ENCODE measurements at places on chromosomes 5 and 9.

- no peak for DNase-seq
Observed at GRCh38 chr9:134474055-134474370, 147.8 kb downstream of the RXRA start.

GRCh38 chr9:33687779-33688178, 107.6 kb upstream of the PRSS3 start:
- DNase-seq = no peak

- DNase-seq = no peak
Observed at GRCh38 chr9:133347515-133347984, 381 bp downstream of the MED22 start.

DNA sequence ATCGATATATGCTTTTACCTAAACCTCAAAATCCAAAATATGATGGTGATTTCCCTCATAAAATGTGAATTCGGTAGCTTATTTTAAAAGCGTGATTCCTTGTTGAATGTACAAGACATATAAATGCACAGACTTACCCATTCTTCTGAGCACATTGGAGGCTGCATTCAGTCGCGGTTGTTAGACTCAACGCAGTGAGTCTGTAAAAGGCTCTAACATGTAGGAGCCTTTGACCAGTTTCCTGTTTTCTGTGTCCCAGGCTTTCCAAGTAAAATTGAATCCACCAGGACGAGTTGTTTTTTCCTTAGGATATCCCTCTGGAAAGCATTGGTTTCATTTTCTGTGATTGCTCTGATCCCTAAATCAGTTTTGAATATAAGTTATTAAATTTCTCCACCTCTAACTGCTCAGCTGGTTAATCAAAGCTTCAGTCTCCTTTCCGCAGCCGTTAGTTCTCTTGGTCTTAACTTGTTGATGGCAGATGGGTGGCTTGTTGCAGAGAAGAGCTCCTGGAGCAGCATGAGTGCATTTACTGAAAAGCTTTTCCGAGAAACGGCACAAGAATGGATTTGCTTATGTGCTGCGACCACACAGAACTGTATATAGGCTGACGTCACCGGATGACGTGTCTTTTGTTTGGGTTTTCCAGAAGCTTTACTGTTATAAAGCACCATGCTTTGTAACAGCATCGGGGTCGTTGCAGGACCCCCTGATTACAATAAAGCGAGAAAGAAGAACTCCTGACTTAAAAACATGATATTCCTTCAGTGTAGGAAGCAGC, at the start of gene LRRTM2:
TSS of gene LRRTM2 (minus strand) at position 565 of the 781 bp plus-strand sequence. CDS start at position 141, 424 bp downstream.
- peak; percentile 56 for DNase-seq

GRCh38 chr5:124263680-124264491, 482.6 kb downstream of the ZNF608 start:
- no peak for DNase-seq

DNA sequence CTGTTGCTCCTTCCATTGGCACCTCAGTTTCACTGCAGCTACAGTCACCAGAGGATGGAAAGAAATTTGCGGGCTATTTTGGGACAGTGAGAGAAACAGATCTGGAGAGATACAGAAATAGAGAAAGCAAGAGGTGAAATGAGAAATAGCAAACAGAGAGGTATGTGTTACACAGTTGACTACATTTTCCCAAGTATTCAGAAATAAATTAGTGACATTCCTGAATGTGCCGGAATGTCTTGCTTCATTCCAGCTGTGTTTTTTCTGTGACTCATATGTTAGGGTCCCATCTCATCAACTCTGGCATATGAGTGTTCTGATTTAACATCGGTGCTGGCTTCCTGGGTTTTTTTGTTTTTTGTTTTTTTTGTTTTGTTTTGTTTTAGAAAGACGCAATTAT, 63.8 kb upstream of the ZNF462 start:
- peak; percentile 92 for DNase-seq

GRCh38 chr5:135458921-135459331, 6.8 kb upstream of the TIFAB start:
- DNase-seq = no peak

GRCh38 chr9:111658943-111659342, 2.5 kb upstream of the GNG10 start:
- no peak for DNase-seq

DNA sequence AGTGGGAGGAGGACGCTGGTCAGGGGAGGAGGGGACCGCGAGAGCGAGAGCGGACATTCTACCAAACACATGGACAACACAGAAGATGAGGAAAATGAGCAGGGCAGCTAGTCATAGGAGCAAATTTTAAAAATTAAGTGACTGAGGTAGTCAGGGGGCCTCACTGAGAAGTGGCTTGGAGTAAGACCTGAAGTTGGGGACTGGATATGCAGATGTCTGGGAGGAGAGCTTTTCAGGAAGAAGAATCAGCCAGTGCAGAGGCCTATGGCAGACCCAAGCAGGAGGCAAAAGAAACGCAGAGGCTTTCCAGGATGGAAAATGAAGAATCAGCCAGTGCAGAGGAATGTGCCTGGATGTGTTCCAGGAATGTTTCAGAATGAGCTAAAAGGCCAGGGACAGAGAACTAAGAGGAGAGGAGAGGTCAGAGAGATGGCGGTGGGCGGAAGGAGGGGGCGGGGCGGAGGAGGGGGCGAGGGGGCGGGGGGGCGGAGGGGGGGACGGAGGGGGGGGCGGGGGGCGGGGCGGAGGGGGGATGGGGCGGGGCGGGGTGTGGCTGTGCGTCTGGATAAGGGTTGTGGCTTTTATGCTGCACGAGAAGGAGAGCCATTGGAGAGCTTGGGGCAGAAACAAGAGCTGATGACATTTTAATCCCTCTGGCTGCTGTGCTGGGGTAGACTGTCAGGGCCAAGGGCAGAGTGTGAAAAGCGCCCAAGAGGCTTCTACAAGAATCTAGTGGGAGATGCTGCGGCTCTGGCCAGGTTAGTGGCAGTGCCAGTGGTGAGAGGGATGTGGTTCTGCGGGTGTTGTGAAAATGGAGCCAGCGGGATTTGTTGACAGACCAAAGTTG, 129.6 kb downstream of the KCNIP1 start:
- DNase-seq = peak; percentile 54

GRCh38 chr9:82021198-82021597, 32.6 kb downstream of the SPATA31D1 start:
- DNase-seq = peak; percentile 94

DNA sequence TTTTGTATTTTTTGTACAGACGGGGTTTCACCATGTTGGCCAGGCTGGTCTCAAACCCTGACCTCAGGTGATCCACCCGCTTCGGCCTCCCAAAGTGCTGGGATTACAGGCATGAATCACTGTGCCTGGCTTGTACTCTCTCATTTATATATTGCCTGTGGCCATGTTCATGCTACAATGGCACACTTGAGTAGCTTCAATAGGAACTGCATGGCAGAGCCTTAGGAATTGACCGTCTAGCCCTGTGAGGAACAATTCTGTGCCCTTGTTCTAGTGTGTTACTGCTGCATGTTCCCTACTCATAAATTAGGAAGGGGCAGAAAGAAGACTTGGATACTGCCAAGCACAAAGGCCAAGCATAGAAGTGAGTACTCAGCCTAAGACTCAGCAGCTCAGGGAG, 104.2 kb downstream of the LIFR start:
- no peak for DNase-seq

- no peak for DNase-seq
Observed at GRCh38 chr9:124210697-124211096, 47.1 kb upstream of the NEK6 start.

Data from kidney epithelial cell (primary cell).